ENCODE measurements at places on chromosomes 6 and 20.
A peak's percentile ranks its signal among the peaks of the same experiment; 100 is the strongest.

DNA sequence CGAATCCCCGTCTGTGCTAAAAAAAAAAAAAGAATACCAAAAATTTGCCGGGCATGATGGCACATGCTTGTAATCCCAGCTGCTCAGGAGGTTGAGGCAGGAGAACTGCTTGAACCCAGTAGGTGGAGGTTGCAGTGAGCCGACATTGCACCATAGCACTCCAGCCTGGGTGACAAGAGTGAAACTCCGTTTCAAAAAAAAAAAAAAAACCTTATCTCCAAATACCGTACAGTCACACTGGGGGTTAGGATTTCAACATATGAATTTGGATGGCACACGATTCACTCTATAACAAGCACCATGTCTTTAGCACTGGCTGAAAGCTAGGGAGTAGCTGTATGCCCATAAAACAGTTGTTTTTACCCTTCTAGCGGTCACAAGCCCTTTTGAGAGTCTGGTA, 3.8 kb downstream of the SMIM13 start:
- no peak for DNase-seq

DNA sequence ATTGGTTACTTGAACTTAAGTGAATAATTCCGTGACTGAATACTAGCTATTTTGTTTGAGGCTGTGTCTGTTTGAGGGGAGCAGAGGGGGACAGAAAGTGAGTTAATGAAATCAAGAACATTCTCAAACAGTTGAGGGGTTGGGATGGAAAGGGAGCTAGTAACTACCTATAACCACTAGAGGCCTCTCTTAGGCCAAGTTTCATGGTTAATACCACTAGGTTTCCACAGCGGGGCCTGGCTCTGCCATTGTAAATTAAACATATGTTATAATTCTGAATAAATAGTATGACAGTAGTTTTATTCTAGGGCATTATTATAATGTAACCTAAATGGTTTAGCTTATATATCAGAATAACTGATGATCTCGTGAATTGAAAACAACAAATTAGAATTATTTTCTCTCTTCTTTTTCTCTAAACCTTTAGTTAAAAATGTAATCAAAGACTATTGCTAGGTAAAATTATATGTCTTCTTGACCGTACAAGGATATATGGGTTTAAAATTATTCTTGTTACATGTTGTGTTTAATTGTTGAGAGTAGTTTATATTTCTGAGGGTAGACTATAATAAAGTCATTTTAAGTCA, 108.1 kb downstream of the BCKDHB start:
- peak; percentile 43 for DNase-seq

DNA sequence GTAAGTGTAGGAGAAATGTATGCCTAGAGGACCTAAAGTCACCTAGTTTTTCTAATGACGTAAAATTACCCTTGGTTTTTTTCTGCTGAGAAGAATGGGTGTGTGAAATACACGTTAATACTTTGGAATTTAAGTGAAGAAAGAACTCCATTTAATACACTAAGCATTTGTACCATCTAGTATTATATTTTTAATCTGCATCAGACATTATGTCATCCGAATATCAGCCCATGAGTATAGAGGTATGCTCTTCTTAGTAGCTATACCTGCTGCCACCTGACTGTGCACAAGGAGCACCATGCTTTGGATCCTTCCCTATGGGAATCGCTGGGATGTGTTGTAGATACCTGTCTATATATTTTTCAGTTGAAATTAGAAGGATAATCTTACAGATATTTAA, 106.4 kb downstream of the QKI start:
- DNase-seq: no peak

GRCh38 chr6:148441454-148441911, 98.8 kb downstream of the SASH1 start:
- no peak for DNase-seq

- DNase-seq: no peak
Observed at GRCh38 chr6:136528477-136528876, 21.7 kb downstream of the MAP7 start.

GRCh38 chr6:141133346-141133745, 999.4 kb upstream of the GJE1 start:
- no peak for DNase-seq

- no peak for DNase-seq
Observed at GRCh38 chr20:10505827-10506226, 70.7 kb downstream of the SLX4IP start.

GRCh38 chr6:27312146-27312949, at the start of gene POM121L2:
POM121L2 (minus strand) TSS chr6:27312273; CDS start chr6:27312170, 103 bp downstream.
- peak; percentile 56 for DNase-seq

GRCh38 chr6:30942338-30943060, 1.7 kb downstream of the MUCL3 start:
- no peak for DNase-seq

DNA sequence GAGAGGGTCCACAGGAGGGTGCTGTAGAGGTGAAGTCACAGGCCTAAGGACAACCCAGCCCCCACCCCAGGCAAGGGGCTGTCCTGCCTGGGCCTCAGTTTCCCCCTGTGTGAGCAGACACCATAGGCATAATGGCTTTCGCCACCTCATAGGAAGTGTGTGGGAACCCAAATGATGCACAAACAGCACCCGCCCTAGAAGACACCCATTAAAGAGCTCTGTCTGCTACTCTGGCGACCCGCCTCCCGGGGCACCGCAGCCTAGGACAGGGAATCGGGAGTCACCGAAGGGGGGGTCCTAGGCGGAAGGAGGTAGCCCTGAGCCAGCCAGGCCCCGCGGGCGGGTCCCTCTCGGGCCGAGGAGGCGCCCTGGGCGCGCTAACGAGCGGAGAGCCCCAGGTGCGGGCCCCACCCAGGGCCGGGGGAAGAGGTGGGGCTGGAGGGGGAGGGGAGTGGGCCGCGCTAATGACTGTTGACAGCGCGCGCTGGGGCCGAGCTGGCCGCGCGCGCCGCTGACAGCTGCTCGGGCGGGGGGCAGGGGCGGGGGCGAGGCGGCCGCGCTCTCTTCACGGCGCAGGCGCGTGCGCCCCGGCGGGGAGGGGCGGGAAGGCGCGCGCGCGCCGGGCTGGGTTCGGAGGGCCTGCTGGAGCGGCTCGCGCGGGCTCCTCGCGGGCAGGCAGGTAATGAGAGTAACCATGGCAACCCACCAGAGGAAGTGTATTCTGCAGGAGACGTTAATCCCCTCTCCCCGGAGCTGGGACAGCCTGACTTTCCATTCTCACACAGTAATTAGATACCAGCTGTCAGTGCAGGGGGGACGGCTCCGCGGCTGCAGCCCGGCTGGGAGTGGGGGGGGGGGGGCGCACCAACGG, 48.9 kb downstream of the NOL4L start:
- no peak for DNase-seq

DNA sequence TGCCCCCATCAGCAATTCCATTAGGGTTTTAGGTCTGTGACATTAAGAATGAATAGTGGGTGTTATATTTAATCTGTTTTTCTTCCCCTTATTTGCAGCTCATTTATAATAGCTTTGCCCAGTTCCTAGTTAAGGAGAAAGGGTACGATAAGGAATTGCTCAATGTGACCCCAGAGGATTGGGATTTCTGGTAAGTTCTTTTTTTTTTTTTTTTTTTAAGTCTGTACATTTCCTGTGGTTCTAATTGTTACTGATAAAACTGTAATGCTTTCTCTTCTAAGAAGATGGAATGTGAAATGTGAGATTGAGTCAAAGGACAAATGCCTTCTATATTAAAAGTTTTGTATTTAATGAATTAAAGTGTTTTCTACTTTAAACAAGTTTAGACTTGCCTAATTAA, 5.5 kb downstream of the NT5DC1 start:
- DNase-seq: no peak

DNA sequence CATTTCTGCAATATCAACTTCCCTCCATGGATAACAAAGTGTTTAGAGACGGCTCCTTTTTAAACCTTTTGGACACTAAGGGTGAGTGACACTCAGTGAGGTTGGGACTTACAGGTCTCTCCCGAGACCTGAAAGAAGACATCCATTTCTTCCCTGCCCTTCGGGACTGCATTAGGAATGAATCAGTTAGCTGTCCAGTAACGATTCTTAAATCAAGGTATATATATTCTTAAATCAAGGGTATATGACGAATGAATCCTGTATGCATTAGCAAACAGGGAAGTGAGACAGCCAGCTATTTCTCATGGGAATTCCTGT, 52.9 kb downstream of the EDN1 start:
- no peak for DNase-seq

GRCh38 chr6:109523478-109523877, 40.5 kb upstream of the ZBTB24 start:
- no peak for DNase-seq

DNA sequence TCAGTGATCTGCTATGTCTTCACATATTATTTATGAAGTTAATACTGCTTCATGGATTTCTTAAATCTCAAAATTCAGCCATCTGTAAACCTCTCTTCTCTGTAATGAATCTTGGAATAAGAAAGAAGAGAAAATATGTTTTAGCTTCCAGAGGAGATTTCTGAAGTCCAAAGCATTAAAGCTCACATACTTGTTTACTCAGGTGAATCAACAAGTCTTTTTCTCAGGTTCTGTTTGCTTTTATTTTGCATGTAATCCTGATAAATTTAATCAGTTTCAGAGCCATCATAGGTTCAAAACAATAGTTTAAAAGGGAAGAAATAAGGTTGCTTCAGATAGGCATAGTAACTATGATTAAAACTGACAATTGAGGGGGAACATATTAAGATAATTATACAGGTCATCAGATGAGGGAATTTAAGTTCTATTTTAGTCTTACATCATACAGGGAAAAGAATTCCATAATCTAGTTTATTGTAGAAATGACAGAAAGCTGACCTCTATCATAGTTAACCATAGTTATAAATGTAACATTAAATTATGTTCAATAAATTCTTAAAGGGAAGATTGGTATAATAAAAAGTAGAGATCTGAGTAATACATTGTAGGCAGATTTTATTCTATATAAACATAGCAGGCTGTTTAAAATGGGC, 716.2 kb downstream of the EYS start:
- DNase-seq: no peak

DNA sequence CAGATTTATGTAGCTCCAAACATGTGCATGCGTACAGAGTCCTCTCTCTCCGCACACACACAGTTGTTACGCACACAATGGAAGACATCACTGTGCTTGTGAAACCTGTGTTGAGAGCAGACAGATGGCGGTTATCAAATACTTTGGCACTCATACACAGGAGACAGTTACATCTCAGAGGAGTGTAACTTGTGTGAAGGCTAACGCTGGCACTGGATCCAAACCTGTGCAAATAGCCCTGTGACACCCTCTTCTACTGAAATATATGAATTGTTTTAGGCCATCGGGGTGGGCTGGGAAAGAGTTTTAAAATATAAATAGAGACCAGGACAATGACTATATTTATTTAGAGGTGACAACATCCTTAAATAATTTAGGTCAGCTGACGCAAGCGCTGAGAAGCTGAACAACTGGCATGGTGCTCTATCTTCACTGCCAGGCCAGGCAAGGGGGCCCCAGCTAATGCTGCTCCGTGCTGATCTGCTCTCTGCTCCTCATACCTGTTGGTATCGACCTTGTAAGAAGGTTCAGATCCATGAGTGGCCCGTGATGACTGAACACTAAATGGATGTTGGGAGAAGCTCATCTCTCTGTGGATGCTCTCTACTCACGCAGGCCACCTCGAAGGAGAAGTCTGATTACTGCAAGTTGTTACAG, 69.4 kb downstream of the FOXC1 start:
- DNase-seq: peak; percentile 24

GRCh38 chr6:91813641-91814040, 1226.8 kb upstream of the MAP3K7 start:
- DNase-seq: no peak

Data from dorsolateral prefrontal cortex (tissue), 122 donors.